ENCODE measurements at places on chromosomes 7 and 10.

GRCh38 chr7:149006345-149006725 is 22.0 kb downstream of the PDIA4 start:
- DNase-seq: no peak

DNA sequence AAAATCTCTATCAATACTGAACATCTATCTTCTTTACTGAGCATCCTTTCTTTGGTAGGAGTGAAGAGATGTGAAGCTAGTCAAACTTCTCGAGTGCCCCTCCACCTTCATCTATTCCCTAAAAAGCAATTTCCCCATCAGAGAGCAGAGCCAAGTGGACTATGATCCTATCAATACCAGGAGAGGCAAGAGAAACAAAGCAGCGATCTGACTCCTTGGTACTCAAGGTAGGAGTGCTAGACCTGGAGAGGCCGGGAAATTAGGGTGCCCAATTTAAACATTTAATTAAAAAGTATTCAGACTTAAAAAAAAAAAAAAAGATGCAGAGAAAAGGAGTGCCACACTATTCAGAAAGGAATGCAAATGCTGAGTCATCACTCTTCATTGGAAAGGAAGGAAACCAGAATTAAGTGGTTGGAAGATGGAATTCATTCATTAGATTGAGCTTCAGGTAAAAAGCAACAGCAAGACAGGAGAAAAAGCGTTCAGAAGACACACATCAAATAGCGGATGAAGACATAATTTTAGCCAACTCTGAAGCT is 1.6 kb downstream of the TIAL1 start:
- peak; percentile 58 for DNase-seq

DNA sequence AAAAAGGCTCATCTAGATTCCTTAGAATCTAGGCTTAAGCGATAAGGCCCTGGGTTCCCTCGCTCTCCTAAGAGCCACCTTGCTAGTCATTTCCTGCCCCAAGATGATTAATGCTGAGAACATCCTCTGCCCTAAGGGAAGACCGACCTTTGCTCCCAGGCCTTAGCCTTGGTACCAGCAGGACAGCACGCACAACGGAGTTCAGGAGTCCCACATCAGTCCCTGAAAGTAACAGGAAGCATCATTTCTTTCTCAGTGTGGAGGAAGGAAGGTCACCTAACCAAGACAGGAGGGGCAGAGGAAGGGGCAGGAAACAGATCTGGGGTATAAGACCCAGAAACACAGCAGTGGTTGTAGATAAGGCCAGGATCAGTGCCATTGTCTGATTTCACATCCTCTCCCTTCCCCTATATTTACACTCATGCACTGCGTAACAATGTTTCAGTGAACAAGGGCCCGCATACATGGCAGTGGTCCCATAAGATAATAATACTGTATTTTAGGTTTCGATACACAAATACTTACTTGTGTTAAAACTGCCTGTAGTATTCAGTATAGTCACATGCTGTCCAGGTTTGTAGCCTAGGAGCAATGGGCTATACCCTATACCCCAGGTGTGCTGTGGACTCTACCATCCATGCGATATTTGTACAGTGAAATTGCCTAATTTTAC is 8.1 kb upstream of the FAM107B start:
- DNase-seq: peak; percentile 78

DNA sequence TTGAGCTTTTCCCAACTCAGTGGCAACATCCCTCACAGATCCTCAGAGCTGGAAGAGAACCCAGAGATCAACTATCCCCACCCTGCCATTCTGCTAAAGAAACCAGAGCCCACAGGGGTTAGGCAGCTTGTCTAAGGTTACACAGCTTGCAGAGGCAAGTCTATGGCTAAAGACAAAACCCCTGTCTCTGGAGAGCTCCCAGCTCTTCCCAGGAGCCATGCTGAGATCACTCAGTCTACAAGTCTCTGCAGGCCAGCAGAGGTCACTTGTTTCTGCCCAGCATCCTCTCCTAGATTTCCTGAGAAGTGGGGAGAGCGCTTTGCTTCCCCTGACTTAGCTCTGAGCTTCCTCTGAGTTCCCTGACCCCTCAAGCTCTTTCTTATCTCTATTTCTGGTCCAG is 28.5 kb upstream of the LOXL4 start:
- no peak for DNase-seq

DNA sequence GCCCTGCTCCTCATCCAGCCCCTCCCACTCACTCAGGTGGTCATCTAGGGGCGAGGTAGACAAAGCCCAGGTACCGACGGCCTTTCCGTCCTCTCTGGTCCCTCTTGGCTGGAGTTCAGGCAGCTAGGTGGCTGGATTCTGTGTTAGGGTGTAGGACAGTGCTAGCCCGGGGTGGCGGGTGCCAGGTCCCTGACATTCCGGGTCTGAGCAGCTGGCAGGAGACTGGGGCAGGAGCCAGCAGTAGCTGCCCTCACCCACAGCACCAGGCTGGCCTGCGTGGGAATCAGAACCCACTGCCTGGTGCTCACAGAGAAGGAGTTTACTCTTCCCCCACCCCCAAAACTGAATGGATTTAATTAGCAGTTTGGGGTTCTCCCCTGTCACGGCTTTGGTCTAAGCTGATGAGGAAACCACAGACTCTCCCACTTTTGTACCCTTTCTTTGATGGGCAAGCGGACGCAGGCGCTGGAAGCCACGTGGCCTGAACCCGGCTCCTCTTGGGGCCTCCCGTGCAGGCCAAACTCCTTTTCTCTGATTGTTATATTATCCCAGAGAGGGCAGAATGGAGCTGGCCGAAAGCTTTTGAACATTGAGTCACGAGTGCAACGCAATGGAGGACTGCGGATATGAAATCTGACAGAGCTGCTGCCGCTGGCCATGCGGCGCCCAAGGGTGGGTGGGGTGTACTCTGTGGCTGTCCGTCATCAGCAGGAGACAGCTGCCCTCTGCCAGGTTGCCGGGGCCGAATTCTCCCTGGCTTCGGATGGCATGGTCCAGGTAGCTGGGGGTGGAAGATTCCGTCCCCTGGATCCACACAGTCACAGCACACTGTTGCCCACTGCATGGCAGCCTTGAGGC is 12.9 kb upstream of the ZFAND2A start:
- no peak for DNase-seq

DNA sequence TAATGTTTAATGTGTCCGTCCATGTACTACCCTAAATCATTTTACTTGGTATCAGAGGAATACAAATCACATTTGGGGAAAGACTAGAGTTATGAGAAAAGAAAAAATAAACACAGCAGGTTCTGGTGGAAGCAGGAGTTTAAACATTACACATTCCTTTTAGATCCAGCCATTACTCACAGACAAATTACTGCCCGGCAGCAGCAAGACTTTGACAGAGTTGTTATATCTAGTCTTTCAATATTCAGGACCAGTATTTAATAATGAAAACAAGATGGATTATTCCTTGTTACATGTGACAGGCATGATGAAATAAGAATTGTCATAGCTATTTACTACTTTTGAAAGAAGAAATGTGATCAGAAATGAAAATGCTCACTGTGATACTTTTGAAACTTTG is 131.8 kb upstream of the GNAI1 start:
- DNase-seq: no peak

GRCh38 chr7:6533893-6534495 is 17.3 kb downstream of the GRID2IP start:
- DNase-seq: no peak

DNA sequence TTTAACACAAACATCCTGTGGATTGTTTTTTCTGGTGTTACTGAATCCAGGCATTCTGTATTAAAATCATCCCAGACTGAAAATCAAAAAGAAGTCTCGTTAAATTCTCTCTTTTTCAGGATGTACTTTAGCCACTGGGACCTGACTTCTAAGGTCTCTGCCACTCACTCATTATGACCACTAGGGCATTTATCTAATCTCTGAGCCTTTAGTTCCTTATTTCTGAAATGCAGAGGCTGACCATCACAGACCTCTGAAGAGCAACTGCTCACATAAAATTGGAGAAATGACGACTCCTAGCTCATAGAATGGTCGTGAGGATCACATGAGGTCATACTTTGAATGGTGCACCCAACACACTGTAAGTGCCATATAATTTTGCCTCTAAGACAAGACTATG is 63.2 kb downstream of the KCNMA1 start:
- DNase-seq: peak; percentile 35

- no peak for DNase-seq
Observed at GRCh38 chr10:51748959-51749358, 49.6 kb upstream of the CSTF2T start.

GRCh38 chr10:58615237-58615935 is 102.7 kb downstream of the BICC1 start:
- no peak for DNase-seq

GRCh38 chr7:19928247-19928646 is 154.8 kb upstream of the TMEM196 start:
- DNase-seq: no peak

DNA sequence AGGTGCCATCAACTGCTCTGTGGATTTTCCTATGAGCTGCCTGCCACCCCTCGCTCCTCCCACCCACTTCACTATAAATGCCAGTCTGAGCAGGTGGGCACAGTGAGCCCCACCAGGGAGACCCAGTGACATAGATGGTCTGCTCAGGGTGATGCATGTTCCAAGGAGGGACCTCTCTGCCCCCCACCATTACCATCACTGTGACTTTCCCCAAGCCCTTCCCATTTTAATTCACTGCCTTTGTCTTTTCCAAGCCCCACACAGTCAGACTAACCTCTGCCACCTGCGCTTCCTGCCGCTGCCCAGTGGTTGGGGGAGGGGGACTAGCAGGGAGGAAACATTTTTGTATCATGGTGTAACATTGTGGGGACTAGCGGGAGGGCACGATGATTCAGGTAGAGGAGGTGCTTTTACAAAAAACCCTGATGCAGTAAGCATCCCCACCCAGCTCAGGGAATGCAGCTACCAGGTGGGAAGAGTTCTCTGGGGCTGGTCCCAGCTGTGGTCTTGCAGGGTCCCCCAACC is 24.6 kb downstream of the PRSS2 start:
- no peak for DNase-seq

GRCh38 chr7:27771111-27771510 is 31.1 kb downstream of the TAX1BP1 start:
- no peak for DNase-seq

- DNase-seq: no peak
Observed at GRCh38 chr7:27091941-27092818, 3.6 kb downstream of the HOXA1 start.

GRCh38 chr7:70416986-70417655 is 714.8 kb upstream of the GALNT17 start:
- DNase-seq: no peak

DNA sequence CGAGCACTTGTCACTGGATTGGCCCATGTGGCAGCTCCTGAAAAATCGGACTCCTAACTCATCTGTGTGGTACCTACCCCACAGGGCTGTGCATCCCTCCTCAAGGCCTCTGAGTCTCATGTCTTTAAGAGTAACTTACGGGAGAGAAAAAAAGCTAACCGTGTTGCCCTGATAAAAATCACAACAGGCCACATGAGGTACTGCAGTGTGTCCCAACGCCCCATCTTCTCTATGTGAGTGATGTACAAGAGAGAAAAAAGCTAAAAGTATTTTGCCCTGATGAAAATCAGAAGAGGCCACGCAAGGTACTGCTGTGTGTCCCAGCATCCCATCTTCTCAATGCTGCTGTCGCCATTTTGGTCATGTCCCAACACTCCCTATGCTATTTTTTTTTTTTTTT is 41.2 kb upstream of the ADRB1 start:
- no peak for DNase-seq

DNA sequence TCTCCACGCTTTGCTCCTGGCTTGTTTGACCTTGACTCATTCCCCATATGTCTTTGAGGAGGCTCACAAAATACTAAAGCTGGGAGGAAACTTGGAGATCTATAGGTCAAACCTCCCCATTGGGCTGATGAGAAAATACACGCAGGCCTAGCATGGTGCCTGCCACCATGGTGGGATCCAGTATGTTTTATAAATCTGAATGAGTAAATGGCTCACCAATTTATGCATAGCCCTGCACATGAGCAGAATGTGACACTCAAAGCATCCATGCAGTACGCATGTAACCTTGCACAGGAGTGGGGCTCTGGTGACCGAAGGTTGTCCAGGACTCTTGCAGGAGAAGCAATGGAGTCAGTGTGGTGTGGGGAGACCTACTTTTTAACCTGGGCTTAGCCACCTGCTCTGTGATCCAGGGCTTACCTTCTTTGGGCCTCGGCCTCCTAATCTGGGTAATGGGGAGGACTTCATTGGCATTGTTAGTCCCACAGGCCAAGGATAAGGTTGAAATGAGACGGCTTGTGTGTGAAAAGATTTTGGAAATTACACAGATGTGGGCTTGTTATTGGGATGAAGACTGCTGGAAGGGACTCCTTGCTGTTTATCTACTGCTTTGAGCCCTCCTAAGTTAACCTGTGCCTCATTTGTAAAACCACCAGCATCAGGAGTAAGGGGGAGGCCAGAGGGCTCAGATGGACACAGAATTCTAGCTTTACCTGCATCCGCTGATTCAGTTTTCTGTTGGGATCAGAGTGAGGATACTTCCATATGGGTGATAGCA is 58.4 kb downstream of the ADCYAP1R1 start:
- no peak for DNase-seq

DNA sequence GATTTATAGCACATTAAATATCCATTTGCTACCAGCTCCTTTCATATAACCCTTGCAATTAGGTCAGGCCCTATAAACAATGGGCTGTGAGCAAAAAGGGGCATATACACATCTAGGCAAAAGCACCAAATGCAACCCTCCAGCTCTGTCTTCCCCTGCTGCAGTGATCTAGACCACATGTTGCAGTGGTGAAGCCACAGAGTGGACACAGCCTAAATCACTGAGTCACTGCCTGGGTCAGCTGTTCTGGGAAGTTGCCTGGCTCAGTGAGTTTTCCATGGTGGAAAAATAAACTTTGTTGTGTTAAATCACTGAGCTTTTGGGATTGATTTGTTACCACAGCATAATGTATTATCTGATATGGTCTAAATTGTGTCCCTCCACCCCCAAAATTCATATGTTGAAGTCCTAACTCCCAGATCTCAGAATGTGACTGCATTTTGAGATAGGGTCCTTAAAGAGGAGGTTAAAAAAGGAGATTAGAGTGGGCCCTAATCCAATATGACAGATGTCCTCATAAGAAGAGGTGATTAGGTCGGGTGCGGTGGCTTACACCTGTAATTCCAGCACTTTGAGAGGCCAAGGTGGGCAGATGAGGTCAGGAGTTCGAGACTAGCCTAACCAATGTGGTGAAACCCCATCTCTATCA is 70.4 kb downstream of the ZFAND4 start:
- DNase-seq: no peak

DNA sequence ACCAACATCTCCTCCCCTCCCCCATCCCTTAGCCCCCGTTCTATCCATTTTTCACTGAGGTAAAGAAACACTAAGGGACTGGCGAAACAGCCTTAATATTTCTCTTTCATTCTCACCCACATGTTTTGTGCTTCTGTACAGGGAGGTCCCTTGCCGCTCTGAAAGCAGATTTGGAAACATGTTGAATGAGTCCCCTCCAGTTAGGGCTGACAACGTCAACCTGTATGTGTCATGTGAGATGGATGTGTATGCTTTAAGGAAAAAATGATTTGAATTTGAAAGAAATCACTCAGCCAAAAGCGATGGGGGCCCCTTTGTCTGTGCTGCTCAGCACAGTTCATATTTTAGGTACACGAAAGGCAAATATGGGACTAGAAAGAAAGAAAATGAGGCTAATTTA is 314.3 kb upstream of the LRGUK start:
- DNase-seq: no peak
